ENCODE measurements at places on chromosomes 4 and X. TPM values are rescaled to one million over a fixed set of nuclear protein-coding genes. Genes with fewer than 3 reads are reported as not detected.

DNA sequence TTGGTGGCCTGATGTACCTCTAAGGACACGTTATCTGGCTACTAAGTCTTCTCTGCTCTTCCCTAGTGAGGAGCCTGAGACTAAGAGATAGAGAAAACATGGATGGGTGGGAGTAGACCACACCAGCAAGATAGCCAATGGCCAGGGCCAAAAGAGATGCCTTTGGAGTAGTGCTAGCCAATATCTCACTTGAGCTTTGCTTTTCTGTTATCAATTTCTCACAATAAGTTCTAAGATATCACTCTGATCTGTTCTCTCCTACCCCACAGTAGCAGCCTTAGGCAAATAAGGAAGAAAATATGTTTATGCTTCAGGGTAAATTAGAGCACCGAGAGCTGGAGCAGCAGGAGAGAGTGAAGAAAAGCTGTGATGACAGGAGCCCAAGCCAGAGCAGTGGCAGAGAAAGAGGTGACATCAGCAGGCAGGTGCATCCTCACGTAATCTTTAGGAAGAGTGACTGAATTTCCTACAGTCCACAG lies 343.9 kb upstream of the NOCT start:
- no peak for DNase-seq
- peaks cover 8% of the 10 kb centered on the region for H3K27me3 ChIP-seq
- no peaks in the 10 kb centered on the region for H3K36me3 ChIP-seq
- H3K4me1 ChIP-seq = no peaks in the 10 kb centered on the region

GRCh38 chrX:7100022-7100421 lies 47.5 kb upstream of the STS start:
- H3K4me1 ChIP-seq = peaks cover 21% of the 10 kb centered on the region
- H3K36me3 ChIP-seq = peaks cover 41% of the 10 kb centered on the region
- no peak for DNase-seq
- no peak overlapping the region for H3K27ac ChIP-seq
- H3K27me3 ChIP-seq = no peaks in the 10 kb centered on the region
- no peak overlapping the region for H3K4me3 ChIP-seq

GRCh38 chrX:434946-435345 lies 48.2 kb upstream of the PPP2R3B start:
- H3K27ac ChIP-seq = no peak overlapping the region
- peaks cover 5% of the 10 kb centered on the region for H3K36me3 ChIP-seq
- peaks cover 11% of the 10 kb centered on the region for H3K27me3 ChIP-seq
- H3K4me1 ChIP-seq = peaks cover 22% of the 10 kb centered on the region

DNA sequence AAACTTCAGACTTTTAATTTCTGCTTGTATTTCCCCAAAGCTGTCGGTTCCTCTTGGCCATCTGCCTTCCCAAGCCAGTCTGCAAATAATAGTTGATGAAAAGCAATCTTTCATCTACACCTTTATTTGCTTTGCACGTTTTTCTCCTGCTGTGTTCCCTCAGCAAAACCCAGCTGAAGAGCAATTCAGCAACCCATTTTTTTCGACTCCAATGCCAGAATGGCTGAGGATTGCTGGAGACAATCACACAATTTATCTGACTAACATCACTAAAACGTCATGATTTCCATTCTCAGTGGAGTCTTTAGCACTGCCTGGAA lies 94.3 kb downstream of the GPRIN3 start:
- no peak overlapping the region for H3K4me3 ChIP-seq
- DNase-seq = no peak
- peaks cover 11% of the 10 kb centered on the region for H3K4me1 ChIP-seq

The ADGRG2 gene
- polyA plus RNA-seq = not detected

GRCh38 chrX:153924149-153924861 lies 1.8 kb downstream of the ARHGAP4 start:
- no peaks in the 10 kb centered on the region for H3K27me3 ChIP-seq
- H3K27ac ChIP-seq = peak overlapping the region; percentile 94

The F8A1 gene
- 12.7 TPM for polyA plus RNA-seq

The KCNIP4 gene
- not detected for polyA plus RNA-seq

The SGCB gene
- 6.3 TPM for polyA plus RNA-seq

GRCh38 chrX:154890990-154891639 lies 5.0 kb downstream of the F8A1 start:
- H3K27me3 ChIP-seq = no peaks in the 10 kb centered on the region
- no peak overlapping the region for H3K4me3 ChIP-seq
- H3K27ac ChIP-seq = no peak overlapping the region
- H3K36me3 ChIP-seq = no peaks in the 10 kb centered on the region

GRCh38 chr4:122665161-122665929 lies 44.5 kb upstream of the IL21 start:
- no peak overlapping the region for H3K27ac ChIP-seq
- H3K4me3 ChIP-seq = no peak overlapping the region
- H3K36me3 ChIP-seq = no peaks in the 10 kb centered on the region
- H3K4me1 ChIP-seq = no peaks in the 10 kb centered on the region
- DNase-seq = no peak
